Suppressor macrophage treated with lipopolysaccharide for 4 hours (primary cell): ENCODE measurements at places on chromosomes 2 and 18.

DNA sequence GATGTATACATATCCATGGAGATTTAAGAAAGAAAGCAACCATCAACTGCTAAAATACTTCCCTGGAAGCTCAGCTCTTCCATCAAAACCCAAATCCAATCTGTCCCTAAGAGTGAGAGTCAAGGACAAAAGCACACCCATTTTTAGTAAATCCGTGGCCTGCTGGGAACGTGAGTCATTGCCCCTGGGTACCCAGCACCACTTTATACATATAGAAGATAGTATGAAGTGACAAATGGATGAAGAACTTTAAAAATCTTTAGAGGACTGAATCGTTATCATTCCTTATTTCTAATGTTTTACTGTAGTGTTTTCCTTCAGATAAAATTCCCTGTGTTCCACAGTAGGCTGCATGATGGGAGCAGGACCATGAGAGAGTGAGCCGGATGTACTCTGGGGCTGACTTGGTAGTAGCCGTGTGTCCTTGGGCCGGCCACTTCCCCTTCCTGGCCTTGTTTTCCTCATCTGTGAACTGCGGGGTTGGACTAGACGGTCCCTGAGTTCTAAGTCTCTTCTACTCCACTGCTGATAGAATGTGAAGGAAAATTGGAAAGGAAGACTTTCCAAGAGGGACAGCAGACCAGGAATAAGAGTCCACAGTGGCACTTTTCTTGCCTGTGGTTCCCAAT is 28.5 kb upstream of the CEP68 start:
- peak; percentile 56 for DNase-seq

GRCh38 chr2:112305132-112305531 is 29.7 kb downstream of the ZC3H6 start:
- DNase-seq = no peak

DNA sequence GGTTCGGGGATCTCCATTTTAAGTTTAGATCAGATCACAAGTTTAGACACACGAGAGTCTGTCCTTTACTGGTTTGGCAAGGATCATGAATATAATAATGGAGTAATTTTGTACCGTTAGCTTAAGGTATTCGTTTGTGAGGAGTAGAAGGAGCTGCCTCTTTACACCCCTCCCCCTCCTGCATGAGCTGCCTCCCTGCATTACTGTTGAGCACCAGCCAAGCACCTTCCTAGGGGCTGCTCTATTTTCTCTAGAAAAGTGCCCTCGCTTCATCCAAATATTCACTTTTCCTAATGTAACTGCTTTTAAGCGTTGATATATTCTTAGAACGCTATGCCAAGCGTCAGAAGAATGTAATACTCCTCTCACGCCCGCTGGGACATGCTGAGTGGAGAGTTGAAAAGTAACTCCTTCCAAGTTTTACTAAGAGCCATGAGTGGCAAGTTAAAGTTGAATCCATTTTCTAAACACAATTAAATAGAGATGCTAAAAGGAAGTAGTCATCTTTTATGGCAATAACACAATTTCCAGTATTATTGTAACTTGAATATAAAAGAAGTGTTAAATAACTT is 25.4 kb upstream of the SCN7A start:
- no peak for DNase-seq

- DNase-seq = no peak
Observed at GRCh38 chr2:199928626-199929025, 17.5 kb downstream of the C2orf69 start.

GRCh38 chr2:236827997-236828396 is 257.7 kb upstream of the COPS8 start:
- DNase-seq = no peak
